Stimulated activated CD8-positive, alpha-beta memory T cell treated with anti-CD3 and anti-CD28 coated beads, Interleukin-7, amount 100 ng/mL, for 1 hour (primary cell): ENCODE measurements at places on chromosomes 16 and 17.

GRCh38 chr17:17844500-17844899, 7.7 kb upstream of the SREBF1 start:
- DNase-seq, result no peak

GRCh38 chr16:89554343-89554742, 6.1 kb upstream of the RPL13 start:
- DNase-seq, result no peak

DNA sequence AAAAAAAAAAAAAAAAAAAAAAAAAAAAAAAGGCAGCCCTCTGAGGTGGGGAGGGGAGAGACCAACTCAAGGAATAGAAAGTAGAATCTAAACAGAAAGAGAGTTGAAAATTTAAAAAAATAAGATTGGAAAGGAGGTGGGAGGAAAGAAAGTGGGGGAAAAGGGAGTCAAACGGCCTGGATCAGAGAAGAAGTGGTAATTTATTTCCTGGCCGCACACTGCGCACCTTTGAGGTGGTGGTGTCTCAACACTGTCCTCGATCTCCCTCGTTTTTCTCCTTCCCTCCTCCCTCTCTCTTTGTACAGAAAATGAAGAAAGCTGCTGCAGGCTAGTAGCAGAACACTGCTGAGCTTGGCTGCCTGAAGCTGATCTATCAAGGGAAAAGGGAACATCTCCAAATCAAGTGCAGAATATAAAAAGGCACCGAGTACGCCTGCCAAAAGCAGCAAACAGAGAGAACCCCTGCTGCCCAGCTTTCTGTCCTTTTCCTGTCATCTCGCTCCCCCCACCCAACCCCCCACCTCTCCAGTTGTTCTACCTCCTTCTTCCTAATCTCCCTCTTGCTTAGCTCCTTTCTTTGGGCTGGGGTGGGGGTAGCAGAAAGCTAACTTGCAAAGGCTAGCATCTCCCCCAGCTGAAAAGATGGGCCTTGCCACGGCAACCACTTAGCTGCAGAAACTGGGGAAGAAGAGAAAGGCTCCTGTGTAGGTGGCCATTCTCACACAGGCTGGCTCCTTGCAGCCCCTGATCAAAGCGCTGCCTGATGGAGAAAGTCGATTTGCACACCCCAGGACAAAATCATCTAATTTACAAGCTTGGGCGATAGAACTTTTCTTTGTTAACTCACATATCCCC, 22.5 kb downstream of the AXIN2 start:
- no peak for DNase-seq

GRCh38 chr17:83196973-83197880, 117.8 kb downstream of the METRNL start:
- no peak for DNase-seq

DNA sequence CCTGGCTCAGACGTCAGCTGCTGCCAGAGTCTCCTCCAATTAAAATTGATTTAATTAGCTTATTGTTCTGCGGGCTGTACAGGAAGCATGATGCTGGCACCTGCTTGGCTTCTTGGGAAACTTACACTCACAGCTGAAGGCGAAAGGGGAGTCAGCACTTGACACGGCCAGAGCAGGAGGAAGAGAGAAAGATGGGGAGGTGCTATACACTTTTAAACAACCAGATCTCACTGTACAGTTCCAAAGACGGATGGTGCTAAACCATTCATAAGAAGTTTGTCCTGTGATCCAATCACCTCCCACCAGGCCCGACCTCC, 1.4 kb upstream of the PRDM7 start:
- no peak for DNase-seq

GRCh38 chr16:66224626-66225025, 141.9 kb upstream of the CDH5 start:
- DNase-seq, result no peak

DNA sequence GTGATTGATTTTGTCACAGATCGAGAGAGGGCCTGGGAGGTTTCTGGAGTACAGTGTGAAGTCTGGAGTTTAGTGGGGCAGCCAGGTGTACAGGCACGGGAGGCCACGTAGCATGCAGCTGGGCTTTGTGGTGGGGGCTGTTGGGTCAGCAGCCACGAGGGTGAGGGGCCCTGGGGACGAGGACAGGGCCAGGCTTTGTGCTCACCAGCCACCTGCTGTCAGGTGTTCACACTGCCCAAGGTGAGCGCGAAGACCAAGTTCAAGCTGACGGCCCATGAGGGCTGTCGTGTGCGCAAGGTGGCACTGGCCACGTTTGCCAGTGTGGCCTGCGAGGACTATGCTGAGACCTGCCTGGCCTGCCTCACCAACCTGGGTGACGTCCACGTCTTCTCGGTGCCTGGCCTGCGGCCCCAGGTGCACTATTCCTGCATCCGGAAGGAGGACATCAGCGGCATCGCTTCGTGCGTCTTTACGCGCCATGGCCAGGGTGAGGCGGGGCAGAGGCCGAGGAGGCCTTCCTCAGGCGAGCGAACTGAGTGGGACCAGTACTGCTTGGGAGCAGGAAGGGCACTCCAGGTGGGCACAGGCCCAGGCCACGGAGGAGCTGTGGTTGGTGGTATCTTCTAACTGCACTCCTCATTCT, 15.9 kb downstream of the LLGL1 start:
- no peak for DNase-seq

DNA sequence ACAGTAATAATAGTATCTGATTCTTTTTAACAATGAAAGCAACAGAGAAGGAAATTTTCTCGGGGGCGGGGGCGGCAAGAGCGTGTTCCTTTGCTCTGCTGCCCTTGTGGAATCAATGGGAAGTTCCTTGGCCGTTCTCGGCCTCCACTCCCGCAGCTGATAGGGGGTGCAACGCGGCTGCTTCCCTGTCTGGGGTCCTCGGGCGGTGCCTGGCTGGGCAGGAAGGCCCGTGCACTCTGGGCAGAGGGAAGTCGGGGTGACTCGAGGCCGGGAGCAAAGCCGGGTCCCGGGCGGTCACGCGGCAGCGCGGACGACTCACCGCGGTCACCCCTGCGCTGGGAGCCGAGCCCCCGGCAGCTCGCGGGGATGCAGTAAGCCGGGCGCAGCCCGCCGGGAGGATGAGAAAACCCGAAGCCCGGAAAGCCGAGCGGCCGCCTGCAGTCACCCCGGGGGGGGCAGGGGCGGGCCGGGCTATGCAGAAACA, 2.5 kb downstream of the TUBB3 start:
- no peak for DNase-seq

- DNase-seq, result peak; percentile 45
These were observed at the start of the genes CNTD1 and COA3 for GRCh38 chr17:42798383-42799380. TSS of gene CNTD1 (plus strand) at chr17:42798861. CDS start at chr17:42799068, 207 bp downstream. TSS of gene COA3 (minus strand) at chr17:42798704. CDS start at chr17:42798681, 23 bp downstream.

GRCh38 chr17:177155-177554, 4.3 kb downstream of the DOC2B start:
- DNase-seq, result no peak

DNA sequence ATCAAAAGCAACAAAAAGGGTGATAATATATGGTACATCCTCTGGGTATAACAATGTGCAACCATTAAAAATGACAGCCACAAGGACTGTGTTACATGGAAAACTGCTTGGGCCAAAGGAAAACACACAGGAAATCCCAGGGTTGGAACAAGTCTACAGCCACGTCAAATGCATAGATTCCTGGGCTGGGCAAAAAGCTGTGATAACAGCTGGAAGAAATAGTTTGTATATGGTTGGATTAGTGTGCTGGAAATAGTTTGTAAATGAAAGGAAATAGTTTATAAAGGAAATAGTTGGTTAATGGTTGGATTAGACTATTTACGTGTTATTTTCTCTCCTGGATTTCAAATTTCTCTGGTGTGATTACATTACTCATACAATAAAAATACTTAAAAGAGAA, 2.6 kb downstream of the HSD17B2 start:
- no peak for DNase-seq

DNA sequence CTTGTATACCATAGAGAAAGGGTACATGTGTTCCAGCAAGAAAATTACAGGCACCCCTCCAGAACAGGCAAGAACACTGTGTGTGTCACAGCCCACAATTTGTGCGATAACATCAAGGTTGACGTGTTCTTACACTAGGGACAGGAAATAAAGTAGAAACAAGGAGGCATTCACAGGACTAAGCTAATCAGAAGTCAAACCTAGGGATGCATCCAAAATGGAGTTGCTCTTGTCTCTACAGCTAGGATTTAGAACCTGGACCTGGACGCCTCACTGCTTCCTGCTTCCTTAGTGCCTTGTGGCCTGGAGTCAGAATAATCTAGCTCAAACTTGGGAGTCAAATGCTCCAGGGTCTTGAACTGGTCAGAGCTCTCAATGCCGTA, 41.3 kb downstream of the GINS3 start:
- DNase-seq, result no peak

DNA sequence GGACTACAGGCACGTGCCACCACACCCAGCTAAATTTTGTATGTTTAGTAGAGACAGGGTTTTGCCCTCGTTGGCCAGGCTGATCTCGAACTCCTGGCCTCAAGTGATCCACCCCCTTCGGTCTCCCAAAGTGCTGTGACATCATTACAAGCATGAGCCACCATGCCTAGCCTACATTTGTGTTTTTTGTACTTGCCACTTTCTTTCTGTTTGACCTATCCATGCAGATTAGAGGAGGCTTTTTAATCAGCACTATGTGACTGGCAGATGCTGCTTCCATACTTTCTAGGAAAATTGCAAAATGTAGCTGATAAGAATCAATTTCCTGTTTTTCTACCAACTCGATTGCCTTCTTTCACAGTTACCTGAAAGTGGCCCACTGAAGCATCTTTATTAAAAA, 57.3 kb downstream of the B9D1 start:
- no peak for DNase-seq

- no peak for DNase-seq
These were observed 7.6 kb downstream of the NUP93 start for GRCh38 chr16:56737539-56737938.

- DNase-seq, result no peak
These were observed 10.2 kb upstream of the STRADA start for GRCh38 chr17:63751806-63752205.

GRCh38 chr17:44005527-44006271, 1.3 kb downstream of the NAGS start:
- DNase-seq, result no peak

GRCh38 chr16:54632322-54633220, 298.1 kb upstream of the IRX5 start:
- DNase-seq, result no peak

GRCh38 chr17:33680472-33680871, 387.4 kb upstream of the ASIC2 start:
- DNase-seq, result no peak

DNA sequence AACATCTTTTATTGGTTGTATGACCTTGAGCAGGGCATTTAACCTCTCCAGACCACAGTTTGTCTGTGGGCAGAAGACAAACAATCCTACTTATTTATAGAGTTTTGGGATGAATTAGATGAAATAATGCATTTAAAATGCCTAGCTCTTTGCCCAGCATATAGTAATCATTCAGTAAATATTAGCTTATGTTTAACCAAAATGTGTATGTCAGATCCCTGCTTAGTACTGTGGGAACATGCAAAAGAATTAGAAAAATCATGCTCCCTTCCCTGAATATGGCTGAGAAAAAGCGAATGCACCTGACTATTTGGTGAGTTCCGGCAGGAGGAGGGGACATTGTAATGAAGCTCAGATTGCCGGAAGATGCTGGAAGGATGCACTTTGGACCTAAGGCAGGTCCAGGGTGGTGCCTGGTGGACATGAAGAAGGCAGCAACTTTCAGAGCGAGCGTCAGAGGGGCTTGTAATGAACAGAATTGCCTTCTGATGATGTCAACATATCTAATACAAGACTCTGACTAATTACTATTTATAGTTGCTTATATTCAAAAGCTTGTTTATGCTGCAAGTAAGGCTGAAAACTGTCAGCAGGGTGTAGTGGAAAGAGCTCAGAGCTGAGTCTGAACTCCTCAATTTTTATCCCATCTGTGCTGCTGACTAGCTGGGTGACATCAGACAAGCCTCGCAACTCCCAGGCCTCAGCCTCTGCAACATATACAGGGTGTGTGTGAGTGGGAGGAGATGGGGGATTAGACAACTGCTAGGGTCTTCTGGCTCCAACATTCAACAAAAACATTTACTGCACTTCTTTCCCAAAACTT, 221.2 kb downstream of the PRKCA start:
- DNase-seq, result no peak

DNA sequence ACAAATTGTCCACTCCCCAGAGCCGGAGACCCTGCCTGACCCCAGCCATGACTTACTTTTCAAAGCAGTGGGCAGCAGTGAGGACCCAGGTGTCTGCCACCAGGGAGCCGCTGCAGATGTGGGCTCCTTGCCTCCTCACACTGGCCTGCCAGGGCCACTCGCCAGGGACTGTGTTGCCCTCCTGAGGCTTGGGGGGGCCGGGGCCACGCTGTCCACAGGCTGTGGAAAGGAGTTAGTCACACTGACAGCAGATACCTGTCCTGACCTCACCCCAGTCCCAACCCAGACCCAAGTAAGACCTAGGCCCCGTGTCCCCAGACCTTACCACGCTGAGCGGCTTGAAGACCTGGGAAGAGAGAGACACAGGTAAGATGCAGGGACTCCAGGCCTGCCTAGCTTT, 1.3 kb downstream of the PRSS53 start:
- no peak for DNase-seq

DNA sequence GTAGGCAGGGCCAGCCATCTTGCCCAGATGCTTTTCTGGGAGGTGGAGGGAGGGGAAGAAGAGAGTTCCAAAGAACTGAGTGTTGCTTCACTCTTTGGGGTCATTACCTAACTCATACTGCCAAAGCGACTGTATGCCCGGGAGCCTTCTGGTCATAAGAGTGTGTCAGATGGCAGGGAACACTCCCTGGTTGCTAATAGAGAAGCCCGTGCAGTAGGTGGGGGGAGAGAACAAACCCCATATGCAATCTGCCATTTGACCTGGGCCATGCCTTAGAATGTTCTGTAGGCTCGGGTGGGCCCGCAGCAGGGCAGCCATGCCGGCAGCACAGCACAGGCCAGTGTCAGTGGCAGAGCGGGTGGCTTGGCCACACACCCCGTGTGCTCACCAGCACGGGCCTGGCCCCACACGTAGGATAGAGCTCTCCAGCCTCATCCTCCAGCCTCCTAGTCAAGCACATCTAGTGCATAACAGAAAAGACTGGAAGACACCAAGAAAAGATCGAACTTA, 120.5 kb downstream of the SOCS1 start:
- DNase-seq, result no peak

GRCh38 chr16:87368029-87368770, 15.4 kb downstream of the FBXO31 start:
- no peak for DNase-seq

GRCh38 chr16:87070657-87071056, 246.5 kb downstream of the C16orf95 start:
- DNase-seq, result no peak

GRCh38 chr16:3349175-3349574, 6.5 kb upstream of the OR2C1 start:
- DNase-seq, result no peak
